ENCODE measurements at places on chromosomes 1 and 21. TPM values are rescaled to one million over a fixed set of nuclear protein-coding genes. Genes with fewer than 3 reads are reported as not detected.

Gene DNMT3L
- total RNA-seq, result not detected

DNA sequence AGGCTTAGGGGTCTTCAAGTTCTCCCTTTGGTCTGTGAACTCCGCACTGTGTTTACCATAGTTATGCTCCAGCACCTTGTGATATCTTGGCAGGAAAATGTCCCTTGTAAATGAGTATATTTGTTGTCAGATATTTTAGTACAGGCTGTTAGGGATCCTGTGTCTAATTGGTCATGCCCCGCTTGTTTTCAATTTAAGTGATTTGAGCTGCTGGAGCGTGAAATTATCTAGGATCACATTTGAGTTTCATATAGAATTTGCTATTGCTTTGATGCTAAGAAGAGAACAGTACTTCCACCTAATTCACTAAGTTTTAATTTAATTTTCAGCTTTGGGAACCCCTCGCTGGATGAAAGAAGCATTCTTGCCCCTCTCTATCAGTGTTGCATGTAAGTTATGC lies 15.4 kb upstream of the TOR3A start:
- no peak for DNase-seq

Gene PCNT
- total RNA-seq, result 58.8 TPM

- no peak for DNase-seq
Measured at GRCh38 chr1:101301446-101302057, 64.7 kb downstream of the S1PR1 start.

Gene DNAI4
- 1.7 TPM for total RNA-seq

Gene MPZ
- total RNA-seq, result 4.0 TPM

DNA sequence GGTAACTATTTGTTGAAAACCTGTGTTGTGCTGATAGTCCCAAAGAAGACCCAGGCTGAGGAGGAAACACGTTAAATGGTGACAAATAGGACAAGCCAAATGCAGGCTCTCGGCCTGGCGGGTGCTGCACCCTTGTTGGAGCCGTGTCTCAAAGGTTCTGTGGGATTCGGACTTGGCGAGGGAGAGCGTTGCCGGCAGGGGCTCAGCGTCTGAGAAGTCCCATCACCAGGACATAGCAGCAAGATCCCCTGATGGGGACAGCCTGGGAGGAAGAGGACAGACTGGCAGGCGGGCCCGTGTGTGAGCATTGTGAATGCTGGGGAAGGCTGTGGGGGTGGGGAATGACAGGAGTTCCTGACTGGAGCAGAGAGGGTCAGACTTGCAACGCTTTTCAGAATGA lies 142.5 kb downstream of the PGBD5 start:
- DNase-seq, result no peak

DNA sequence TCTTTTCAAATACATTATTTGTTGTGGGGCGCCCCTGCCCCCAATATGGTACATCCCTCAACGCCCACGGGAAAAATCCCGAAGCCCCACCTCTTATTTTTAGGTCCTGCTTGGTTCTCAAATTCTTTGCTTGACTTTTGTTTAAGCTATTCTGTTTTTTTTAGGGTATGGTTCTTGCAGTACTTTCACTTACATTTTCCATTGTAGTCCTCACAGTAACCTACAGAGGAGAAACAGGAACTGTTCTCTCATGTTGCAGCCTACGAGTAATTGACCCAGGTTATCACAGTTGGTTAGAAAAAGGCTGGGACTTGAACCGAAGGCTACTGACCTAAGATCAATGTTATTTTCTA lies 697 bp upstream of the C21orf91 start:
- DNase-seq, result no peak

- no peak for DNase-seq
Measured at GRCh38 chr21:29888437-29888836, 51.4 kb downstream of the GRIK1 start.

Gene KCNE2
- total RNA-seq, result not detected

- DNase-seq, result no peak
Measured at GRCh38 chr1:167551362-167551761, 2.2 kb downstream of the CREG1 start.

- DNase-seq, result no peak
Measured at GRCh38 chr21:32613436-32614043, 1.4 kb upstream of the CFAP298 start.

DNA sequence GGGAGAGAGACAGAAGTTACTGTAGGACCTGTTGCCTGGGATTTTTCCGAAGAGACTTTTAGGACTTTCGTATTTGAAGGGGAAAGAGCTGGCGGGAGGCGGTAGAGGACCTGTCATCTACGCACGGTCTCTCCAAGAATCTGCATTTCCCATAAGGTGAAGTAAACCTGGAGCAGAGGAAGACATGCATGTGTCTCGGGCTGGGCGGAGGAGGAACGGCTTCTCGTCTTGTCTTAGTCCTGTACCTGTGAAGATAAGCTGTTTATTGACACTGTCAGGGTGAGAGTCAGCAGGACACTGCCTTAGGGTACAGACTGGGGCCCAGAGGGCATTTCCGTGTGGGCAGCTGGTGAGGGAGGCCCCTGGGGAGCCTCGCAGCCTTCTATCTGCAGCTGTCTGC lies 123.4 kb upstream of the COL6A1 start:
- DNase-seq, result no peak

Gene FNBP1L
- total RNA-seq, result 0.32 TPM

Gene GLMN
- 29.5 TPM for total RNA-seq

DNA sequence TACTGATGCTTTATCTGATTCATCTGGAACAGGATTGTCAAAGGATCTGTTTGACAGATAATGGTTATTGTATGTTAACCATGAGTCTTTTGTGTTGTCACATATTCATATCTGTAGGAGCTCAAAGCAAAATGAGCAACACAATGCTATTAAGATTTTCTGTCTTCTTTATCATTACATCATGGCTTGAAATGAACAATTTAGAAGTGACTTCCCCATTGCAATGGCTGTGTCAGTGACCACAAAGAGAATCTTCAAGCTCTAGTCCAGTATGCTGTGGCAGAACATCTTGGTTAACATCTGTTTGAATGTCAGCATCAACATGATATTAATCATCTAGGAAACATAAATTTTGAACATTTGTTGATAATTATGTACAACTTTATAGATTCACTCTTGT lies 1148.5 kb downstream of the PLA2G4A start:
- DNase-seq, result no peak

Gene PPIAL4G
- total RNA-seq, result 0.05 TPM

DNA sequence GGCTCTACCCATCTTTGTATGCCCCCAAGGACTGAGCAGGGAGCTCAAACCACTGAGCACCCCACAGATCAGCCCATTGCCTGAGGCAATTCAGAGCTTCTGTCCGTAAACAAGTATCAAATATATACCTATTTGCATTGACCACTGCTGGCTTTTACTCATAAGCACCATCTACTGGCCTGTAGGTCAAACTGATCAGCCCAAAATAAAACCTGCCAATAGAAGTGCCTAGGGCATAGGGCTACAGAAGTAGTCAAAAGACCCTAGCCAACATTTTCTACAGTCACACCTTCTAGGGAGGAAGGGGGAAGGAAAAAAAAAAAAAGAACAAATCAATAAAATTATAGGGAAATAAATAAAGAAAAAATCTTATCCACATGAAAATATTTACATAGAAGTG lies 5.3 kb upstream of the LCE3D start:
- no peak for DNase-seq

DNA sequence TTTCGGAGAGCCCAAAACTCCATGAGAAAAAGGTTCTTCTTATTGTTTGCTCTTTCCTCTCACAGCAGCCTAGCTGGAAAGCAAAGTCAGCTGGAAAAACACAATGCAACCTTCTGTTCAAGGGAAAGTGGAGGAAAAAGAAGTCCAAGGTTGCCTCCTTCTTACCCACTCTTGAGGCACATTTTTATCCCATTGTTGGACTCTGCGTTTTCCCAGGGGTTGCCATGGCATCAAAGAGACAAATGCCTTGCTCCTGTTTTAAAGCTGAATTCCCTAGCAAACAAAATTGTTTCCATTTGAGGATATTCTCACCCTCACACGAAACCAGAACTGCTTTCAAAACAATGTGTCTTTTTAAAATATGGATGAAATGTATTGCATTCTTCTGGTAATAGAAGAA lies 45.1 kb upstream of the PALMD start:
- no peak for DNase-seq

DNA sequence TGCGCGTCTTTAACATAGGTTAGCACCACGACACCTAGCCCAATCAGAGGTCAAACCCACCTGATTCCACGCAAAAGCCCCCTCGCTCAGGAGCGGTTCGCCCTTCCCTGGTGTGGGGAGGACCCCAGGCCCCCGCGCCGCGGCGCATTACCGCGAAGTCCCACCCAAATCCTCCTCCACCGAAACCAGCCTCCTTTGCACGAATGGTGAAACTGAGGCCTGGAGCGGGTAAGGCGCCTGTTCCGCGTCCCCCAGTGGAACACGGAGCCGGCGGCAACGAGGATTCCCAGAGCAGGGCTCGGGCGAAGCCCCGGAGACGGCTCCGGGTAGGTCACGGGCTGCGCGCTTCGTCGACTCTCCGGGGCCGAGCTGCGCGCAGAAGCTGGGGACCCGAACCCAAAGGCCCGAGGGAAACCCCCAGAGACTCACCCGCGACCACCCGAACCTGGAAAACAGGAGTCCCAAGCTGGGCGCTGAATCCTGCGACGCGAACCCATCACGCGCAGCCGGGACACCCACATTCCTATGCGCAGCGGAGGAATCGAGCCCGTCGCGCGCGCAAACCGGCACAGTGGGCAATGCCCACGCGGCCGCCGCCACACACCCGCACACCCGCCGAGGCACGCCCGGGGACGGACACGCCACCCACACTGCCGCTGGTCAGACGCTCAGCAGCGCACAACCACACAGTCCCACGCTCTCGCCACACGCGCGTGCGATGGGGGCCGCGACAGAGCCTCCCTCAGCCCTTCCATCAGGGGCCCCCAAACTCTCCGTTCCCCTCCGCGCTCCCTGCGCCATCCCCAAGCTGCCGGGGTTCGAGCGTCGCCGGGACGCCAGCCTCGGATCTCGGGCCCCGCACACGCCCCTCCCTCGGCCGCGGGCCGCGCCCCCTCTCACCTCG lies 507 bp downstream of the GLIS1 start:
- DNase-seq, result no peak

DNA sequence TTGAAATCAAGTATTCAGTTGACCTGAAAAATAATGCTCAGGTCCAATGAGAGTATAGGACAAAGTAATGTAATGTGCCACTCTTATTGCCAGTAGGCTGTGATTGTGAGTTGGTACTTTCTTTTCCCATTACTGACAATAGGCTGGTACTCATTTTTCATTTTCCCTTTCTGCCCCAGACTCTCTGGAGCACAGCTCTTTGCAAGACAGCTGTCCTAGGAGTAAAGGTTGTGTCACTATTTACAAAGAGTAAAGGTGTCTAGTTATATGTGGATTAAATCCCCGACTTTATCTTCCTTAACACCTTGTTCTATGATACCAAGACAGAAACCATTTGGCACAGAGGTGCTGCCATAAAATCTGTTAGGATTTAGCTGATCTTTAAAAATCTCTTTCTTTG lies 32.3 kb upstream of the RASAL2 start:
- DNase-seq, result no peak

DNA sequence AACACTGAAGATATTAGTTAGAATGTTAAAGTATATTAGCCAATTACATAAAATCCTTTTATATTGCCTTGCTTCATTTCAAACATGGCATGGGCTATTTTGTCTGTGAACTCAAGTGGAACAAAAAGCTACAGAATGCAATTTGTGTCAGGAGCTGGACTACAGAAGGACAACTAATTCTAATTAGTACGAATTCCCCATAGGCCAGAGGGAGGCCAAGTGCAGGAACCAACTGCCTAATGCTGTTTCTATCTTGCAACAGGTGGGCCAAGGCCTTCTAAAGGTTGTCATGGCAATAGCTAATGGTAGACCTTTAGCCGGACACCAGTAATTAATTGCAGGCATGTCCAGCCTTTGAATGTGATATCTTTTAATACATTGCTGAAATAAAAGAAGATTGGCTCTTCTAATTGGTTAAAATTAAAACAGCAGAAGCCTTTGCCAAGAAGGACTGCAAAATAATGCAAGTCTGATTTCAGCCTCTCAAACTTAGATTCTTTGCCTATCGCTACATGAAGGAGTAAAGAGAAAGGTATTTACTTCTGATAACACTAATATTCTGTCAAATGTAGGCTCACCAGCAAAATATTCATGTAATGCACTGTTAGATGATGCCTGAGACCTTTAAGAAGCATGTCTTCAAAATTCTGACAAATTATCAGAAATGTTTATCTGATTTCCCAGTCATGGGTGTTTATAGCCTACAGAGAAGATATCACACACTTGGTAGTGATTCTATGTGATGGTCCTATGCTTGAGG lies 232.1 kb downstream of the LMO4 start:
- no peak for DNase-seq

GRCh38 chr1:184555665-184556641 lies 169.1 kb downstream of the C1orf21 start:
- DNase-seq, result no peak

Gene IGSF8
- 35.0 TPM for total RNA-seq

DNA sequence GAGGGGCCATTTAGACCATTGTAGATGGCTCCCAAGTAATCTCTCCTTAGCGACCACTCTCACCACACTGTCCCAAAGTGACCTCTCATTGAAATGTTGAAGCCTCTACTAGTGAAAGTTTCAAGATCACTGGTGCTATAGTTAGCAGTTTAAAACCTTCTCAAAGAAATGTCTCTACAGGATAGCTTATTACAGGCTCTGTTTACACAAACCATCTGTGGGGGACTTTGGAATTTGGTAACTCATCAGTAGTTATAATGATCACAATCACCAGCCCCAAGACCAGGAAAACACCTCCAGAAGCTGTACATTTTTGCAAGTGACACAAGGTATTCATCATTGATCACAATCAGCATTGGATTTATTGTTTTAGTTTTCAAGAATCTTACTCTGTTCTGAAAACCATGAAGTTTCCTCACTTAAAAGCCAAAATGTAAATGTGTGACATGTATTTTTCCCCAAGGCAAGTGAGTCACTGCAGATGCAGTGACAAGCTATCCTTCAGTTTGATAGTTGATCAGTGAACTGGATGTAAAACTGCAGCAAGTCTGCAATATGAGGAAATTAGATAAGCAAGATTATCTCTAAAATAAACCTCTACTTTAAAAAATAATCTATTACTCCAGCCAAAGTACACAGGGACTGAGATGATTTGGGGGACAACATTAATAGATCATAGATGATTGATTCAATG lies 41.9 kb downstream of the C21orf91 start:
- DNase-seq, result no peak

- DNase-seq, result no peak
Measured at GRCh38 chr1:178690496-178690895, 34.5 kb upstream of the RALGPS2 start.

Gene CENPF
- total RNA-seq, result 77.1 TPM

Gene NBPF19
- total RNA-seq, result 20.3 TPM

- no peak for DNase-seq
Measured at GRCh38 chr1:21849909-21850576, 38.0 kb downstream of the LDLRAD2 start.

Gene UTS2
- total RNA-seq, result not detected

Data from activated T-helper 2 cell treated with anti-CD3 and anti-CD28 coated beads, Interferon-gamma antibody, Interleukin-2, Interleukin-4, amounts not matched to agents 10 μg/mL and 5 μg/mL and 100 μg/mL, durations not matched to agents 14 hours and 24 hours and 36 hours (primary cell).